ENCODE measurements at places on chromosomes 4 and X.

GRCh38 chr4:5528031-5528436, 180.3 kb downstream of the EVC2 start:
- no peak for DNase-seq

- no peak for DNase-seq
These were observed 5.1 kb upstream of the WDR1 start for GRCh38 chr4:10121568-10122208.

- no peak for DNase-seq
These were observed 74.2 kb downstream of the PPA2 start for GRCh38 chr4:105399532-105400161.

GRCh38 chr4:110335399-110335798, 137.0 kb upstream of the ELOVL6 start:
- no peak for DNase-seq

- no peak for DNase-seq
These were observed 8.2 kb downstream of the CAPN6 start for GRCh38 chrX:111262086-111262485.

Measured in stimulated activated CD4-positive, alpha-beta T cell treated with anti-CD3 and anti-CD28 coated beads, Interleukin-2, amount 100 ng/mL, for 24 hours (primary cell).